ENCODE measurements at places on chromosomes 7 and 10.
A peak's percentile ranks its signal among the peaks of the same experiment; 100 is the strongest.

DNA sequence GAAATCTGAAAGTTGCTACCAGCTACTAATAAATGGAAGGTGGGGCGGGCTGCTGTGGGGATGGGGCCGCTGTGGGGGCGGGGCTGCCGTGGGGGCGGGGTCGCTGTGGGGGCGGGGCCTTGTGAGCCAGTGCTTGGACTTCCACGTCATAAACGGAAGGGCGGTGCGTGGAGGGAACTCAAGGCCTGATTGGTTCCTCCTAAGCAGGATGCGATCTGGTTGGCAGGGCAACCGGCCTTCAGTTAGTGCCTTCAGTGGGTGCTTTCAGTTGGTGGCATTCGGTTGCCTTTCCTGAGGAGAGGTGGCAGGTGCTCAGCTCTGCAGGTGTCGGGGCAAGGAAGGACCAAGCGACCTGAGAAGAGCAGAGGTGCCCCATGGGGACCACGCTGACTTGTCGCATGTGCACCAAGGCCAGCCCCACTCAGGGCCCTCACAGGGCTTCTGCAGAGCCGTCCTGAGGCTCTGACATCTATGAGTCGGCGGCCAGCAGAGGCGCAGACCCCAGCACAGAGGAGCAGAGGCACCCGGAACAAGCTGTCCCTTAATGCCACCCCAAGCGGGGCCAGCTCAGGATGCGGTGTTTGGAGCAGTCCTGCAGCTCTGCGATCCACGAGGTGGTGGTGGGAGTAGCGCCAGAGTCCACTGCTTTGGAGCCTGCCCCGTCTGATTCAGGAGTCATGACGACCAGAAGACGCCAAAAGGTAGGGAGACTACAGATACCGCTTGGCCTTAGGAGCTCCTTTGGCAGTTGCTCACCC is 54.4 kb upstream of the PDSS1 start:
- peak; percentile 46 for DNase-seq
- no peaks in the 10 kb centered on the region for H3K27me3 ChIP-seq
- H3K27ac ChIP-seq, result no peak overlapping the region

DNA sequence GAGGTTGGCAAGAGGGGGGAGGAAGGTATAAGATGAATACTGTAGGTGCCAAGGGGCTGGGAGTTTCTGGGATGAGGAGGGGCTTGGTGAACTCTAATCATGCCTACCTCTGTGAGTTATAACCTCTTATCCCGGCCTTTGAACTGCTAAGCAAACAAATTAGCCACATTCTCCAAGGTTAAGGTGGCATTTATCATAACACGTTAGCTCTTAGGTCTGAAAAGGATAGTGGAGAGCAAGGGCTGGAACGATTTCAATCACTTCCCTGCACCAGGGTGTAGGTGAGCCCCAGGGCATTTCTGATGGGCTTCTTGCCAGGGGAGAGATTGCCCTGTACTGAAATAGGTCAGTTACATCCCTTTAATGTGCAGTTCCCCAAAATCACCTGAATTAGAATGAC is 28.6 kb upstream of the DMBT1 start:
- no peaks in the 10 kb centered on the region for H3K4me1 ChIP-seq
- H3K36me3 ChIP-seq, result no peaks in the 10 kb centered on the region
- DNase-seq, result no peak
- H3K27me3 ChIP-seq, result no peaks in the 10 kb centered on the region
- no peak overlapping the region for H3K4me3 ChIP-seq
- no peak overlapping the region for H3K27ac ChIP-seq

- H3K4me3 ChIP-seq, result no peak overlapping the region
- DNase-seq, result no peak
- no peaks in the 10 kb centered on the region for H3K27me3 ChIP-seq
- no peak overlapping the region for H3K27ac ChIP-seq
Observed at GRCh38 chr10:33510206-33510605, 175.7 kb upstream of the NRP1 start.

- H3K4me1 ChIP-seq, result no peaks in the 10 kb centered on the region
- DNase-seq, result no peak
- no peak overlapping the region for H3K4me3 ChIP-seq
- H3K27ac ChIP-seq, result no peak overlapping the region
- 0 out of 2 replicates have a peak, but pooled peaks cover 3% of the 10 kb centered on the region for H3K27me3 ChIP-seq
Observed at GRCh38 chr7:111749625-111750024, 187.3 kb upstream of the IMMP2L start.

DNA sequence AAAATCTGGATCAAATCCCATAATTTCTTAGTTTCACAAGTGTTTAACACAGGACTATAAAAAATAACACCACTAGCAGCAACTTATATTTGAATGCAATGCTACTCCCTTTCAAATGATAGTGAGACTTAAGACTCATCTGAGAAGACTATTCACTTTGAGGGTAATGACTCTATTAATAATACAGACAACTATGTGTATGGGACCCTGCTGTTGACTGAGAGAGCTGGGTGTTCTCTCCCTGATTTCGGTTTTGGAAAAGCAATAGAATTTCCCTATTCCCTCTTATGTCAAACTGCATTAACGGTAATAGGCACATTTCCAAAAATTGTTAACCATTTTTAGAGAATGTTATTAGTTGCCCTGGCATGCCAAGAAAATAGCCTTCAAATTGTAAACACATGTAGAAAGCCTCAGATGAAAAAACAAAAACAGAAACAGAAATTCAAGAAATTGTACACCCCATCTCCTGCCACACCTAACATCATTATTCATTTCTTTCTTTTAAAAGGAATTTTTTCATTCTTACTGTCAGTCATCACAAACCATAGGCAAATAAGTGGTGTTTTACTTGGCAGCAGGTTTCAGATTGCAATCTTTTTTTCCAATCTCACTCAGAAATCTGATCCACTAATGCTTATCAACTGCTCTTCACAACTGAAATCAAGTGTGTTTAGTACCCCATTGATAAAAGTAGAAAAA is 153.7 kb downstream of the TFPI2 start:
- H3K4me3 ChIP-seq, result no peak overlapping the region
- H3K27me3 ChIP-seq, result no peaks in the 10 kb centered on the region
- DNase-seq, result no peak
- no peaks in the 10 kb centered on the region for H3K4me1 ChIP-seq
- H3K36me3 ChIP-seq, result no peaks in the 10 kb centered on the region

DNA sequence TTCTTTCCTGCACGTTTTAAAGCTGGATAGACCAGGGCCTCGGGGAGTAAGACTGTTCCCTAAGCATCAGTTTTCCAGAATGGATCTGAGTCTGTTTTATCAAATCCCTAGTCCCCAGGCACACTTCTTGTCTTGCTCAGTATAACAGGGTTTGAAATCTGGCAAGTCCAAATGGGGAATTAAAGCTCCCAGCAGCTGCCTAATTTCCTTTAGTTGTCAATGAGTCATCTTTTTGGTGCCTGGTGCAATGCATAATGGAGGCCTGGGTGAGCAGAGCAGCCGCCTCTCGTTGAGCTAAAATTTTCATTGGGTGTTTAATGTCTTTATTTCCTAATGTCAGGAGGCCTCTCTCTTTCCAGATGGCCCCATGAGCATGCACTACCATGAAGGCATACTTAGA is 87.9 kb downstream of the STRA8 start:
- H3K4me1 ChIP-seq, result no peaks in the 10 kb centered on the region
- H3K27me3 ChIP-seq, result peaks cover 34% of the 10 kb centered on the region
- DNase-seq, result no peak
- no peak overlapping the region for H3K4me3 ChIP-seq

GRCh38 chr7:34759477-34760125 is 101.6 kb downstream of the NPSR1 start:
- H3K27ac ChIP-seq, result no peak overlapping the region
- H3K4me1 ChIP-seq, result no peaks in the 10 kb centered on the region
- H3K27me3 ChIP-seq, result no peaks in the 10 kb centered on the region
- no peaks in the 10 kb centered on the region for H3K36me3 ChIP-seq
- no peak overlapping the region for H3K4me3 ChIP-seq
- peak; percentile 34 for DNase-seq

DNA sequence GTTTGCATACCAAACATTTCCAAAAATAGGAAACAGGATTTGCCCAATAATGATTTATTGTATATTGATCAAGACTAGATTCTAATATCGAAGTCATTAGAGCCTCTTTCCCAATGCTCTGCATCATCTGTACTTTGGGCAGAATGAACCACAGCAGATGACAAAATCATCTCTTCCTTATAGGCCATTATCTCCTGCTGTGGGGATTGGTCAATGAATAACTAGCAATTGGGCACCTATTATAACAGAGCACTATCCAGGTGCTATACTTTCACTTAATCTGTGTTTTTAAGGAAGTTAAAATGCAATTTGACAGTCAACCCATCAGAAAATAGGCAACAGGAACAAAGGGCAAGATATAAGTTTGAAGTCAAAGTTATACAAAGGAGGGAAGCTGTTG is 290.3 kb downstream of the AHR start:
- no peaks in the 10 kb centered on the region for H3K4me1 ChIP-seq
- H3K27ac ChIP-seq, result no peak overlapping the region
- no peak overlapping the region for H3K4me3 ChIP-seq

- peaks cover 65% of the 10 kb centered on the region for H3K27me3 ChIP-seq
- H3K4me3 ChIP-seq, result no peak overlapping the region
- no peaks in the 10 kb centered on the region for H3K36me3 ChIP-seq
- no peaks in the 10 kb centered on the region for H3K4me1 ChIP-seq
- no peak overlapping the region for H3K27ac ChIP-seq
- no peak for DNase-seq
Observed at GRCh38 chr10:13730956-13731355, 144.2 kb downstream of the PRPF18 start.

- H3K4me3 ChIP-seq, result no peak overlapping the region
- peaks cover 20% of the 10 kb centered on the region for H3K4me1 ChIP-seq
- H3K27me3 ChIP-seq, result peaks cover 23% of the 10 kb centered on the region
- H3K27ac ChIP-seq, result no peak overlapping the region
Observed at GRCh38 chr7:27196287-27196767, 3.6 kb downstream of the HOXA13 start.

- H3K4me1 ChIP-seq, result peaks cover 69% of the 10 kb centered on the region
- DNase-seq, result peak; percentile 38
- no peak overlapping the region for H3K27ac ChIP-seq
- H3K36me3 ChIP-seq, result no peaks in the 10 kb centered on the region
- peaks cover 50% of the 10 kb centered on the region for H3K27me3 ChIP-seq
Observed at GRCh38 chr10:75400771-75401568, 594 bp downstream of the ZNF503 start.

GRCh38 chr10:131119626-131120355 is 191.7 kb downstream of the TCERG1L start:
- no peak overlapping the region for H3K4me3 ChIP-seq
- no peaks in the 10 kb centered on the region for H3K4me1 ChIP-seq
- DNase-seq, result no peak
- H3K27me3 ChIP-seq, result peaks cover 7% of the 10 kb centered on the region
- no peaks in the 10 kb centered on the region for H3K36me3 ChIP-seq

DNA sequence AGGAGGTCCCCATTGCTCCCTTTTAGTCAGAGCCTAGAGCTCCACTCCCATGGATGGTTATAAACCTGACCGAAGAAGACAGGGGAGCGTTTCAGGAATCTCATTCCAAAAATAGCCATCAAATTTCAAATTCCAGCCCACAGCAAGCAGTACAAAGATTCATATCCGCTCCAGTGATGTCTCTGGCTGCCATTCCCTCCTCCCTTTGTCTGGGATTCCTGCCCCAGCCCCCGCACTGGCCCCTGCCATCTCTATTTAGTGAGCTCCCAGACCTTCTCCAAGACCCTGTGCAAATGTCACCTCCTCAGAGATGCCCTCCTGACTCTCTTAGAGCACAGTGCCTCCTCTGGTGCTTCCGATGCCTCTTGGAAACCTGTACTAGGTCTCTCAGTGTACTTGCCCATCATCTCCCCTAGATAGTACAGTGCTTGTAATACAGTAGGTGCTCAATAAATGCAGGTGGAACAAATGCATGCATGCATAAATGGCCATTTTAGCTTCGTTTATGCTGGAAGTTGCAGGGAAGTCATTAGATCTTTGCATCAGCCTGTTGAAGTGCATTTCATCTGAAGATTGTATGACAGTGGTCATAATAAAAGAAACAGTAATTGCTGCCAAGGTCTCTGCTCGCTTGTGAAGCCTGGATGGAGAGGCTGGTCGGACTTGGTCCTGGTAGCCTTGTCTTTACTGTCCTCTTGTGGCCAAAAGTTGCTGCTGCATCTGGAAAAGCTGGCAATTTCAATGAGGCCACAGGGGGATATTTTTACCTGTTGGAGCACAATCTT is 32.0 kb upstream of the HABP2 start:
- H3K27ac ChIP-seq, result no peak overlapping the region
- DNase-seq, result peak; percentile 62
- no peak overlapping the region for H3K4me3 ChIP-seq
- no peaks in the 10 kb centered on the region for H3K36me3 ChIP-seq
- H3K4me1 ChIP-seq, result no peaks in the 10 kb centered on the region

GRCh38 chr10:76543655-76544054 is 1094.0 kb downstream of the KCNMA1 start:
- DNase-seq, result no peak
- no peaks in the 10 kb centered on the region for H3K36me3 ChIP-seq
- no peaks in the 10 kb centered on the region for H3K4me1 ChIP-seq
- H3K27me3 ChIP-seq, result no peaks in the 10 kb centered on the region

DNA sequence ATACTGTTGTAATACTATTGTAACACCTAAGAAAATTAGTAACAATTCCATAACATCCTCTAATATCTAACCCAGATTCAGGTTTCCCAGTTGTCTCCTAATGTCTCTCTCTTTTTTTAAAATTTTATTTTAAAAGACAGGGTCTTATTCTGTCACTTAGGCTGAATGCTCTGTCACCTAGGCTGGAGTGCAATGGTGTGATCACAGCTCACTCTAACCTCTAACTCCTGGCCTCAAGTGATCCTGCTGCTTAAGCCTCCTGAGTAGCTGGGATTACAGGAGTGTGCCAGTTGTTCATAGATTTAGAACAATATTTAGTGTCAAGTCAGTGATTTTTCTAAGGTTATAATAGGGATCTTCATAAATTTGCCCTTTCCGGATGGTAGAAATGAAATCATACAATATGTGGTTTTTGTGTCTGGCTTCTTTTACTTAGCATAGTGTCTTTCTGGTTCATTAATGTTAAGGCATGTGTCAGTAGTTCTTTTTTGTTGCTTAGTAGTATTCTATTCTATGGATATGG is 14.7 kb downstream of the RALA start:
- H3K4me1 ChIP-seq, result peaks cover 15% of the 10 kb centered on the region
- no peak for DNase-seq
- no peak overlapping the region for H3K27ac ChIP-seq
- H3K36me3 ChIP-seq, result peaks cover 11% of the 10 kb centered on the region

DNA sequence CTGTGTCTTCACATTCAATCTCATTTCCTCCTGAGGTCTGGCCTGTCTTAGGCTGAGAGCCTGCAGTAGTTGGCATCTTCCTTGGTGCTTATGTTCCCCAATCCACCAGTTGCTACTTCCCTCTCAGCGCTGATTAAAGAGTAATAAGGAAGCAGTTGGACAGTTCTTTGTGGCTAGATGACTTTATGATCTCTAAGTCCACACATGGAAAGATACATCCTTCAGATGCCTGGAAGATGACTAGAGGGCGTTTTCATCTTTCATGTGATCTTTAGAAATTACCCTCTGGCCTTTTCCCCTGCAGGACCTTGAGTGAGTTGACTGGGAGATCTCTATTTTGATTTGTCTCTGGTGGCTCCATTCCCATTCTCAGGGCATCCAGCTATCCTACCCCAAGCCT is 204.5 kb downstream of the GRM3 start:
- H3K27me3 ChIP-seq, result no peaks in the 10 kb centered on the region
- no peak for DNase-seq
- H3K4me1 ChIP-seq, result no peaks in the 10 kb centered on the region
- no peaks in the 10 kb centered on the region for H3K36me3 ChIP-seq
- H3K27ac ChIP-seq, result no peak overlapping the region

- no peak for DNase-seq
- H3K27me3 ChIP-seq, result no peaks in the 10 kb centered on the region
- no peaks in the 10 kb centered on the region for H3K36me3 ChIP-seq
- no peaks in the 10 kb centered on the region for H3K4me1 ChIP-seq
Observed at GRCh38 chr10:61064356-61064755, 120.4 kb upstream of the RHOBTB1 start.

GRCh38 chr10:72328045-72328828 is 26.5 kb downstream of the DNAJB12 start:
- DNase-seq, result peak; percentile 82
- no peak overlapping the region for H3K4me3 ChIP-seq
- H3K27me3 ChIP-seq, result no peaks in the 10 kb centered on the region
